DMS79 (cell line): ENCODE measurements at places on chromosomes 13 and 19.

GRCh38 chr19:3362217-3362906, 4.0 kb upstream of the NFIC start:
- no peak for DNase-seq

GRCh38 chr19:34269489-34269888, 15.1 kb downstream of the GARRE1 start:
- DNase-seq = no peak

- no peak for DNase-seq
Observed at GRCh38 chr19:47123406-47123805, 7.2 kb upstream of the SAE1 start.

- peak; percentile 5 for DNase-seq
Observed at GRCh38 chr19:6530386-6531162, at the start of gene TNFSF9. TSS of gene TNFSF9 (plus strand) at chr19:6531026. CDS start at chr19:6531037, 11 bp downstream.

DNA sequence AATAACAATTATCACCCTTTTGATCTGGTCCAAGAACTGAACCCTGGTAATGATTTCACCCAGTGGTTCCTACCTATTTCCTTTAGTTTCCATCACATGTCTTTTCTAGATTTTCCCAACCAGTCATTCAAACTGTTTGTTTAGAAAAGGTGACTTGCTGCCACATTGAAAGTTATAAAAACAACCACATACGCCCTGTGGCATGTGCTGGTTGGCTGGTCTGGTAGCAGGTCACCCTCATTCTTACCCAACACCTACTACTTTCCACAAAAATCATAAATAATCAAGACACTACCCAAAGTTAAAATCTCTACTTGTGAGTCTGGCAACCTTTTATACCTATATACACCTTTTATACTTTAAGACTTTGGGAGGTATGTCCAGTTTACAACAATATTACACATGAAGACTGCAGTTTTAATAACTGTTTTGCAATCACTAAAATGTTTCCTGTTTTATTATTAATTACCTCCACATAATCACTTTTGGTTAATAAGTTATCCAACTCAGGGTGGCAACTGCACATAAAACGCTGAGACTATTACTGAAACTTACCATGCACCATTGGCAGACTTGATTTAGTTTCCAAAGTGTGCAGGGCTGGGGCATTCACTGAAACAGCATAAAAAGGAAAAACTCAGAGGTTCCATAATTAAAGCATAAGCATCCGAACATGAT, 38.9 kb downstream of the DZIP1 start:
- no peak for DNase-seq

- no peak for DNase-seq
Observed at GRCh38 chr13:101727118-101727517, 274.6 kb downstream of the ITGBL1 start.

DNA sequence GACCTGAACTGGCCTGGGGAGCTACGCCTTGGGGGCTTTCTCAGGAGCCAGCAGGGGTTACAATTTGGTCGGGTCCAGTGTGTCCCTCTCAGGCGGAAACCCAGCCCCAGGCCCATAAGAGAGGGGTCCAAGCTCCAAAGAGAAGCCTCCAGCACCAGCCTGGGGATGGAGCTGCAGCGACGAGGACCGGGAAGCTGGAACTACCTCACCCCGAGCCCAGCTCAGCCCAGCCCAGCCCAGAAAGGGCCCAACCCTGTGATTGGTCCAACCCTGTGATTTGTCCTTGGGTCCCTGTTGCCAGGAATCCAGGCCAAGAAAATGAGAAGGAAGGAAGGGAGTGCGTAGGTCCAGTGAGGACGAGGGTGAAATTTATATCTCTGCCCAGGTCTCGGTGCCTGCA, 24.1 kb downstream of the CLEC4M start:
- no peak for DNase-seq
